ENCODE measurements at places on chromosomes 1 and 21.

DNA sequence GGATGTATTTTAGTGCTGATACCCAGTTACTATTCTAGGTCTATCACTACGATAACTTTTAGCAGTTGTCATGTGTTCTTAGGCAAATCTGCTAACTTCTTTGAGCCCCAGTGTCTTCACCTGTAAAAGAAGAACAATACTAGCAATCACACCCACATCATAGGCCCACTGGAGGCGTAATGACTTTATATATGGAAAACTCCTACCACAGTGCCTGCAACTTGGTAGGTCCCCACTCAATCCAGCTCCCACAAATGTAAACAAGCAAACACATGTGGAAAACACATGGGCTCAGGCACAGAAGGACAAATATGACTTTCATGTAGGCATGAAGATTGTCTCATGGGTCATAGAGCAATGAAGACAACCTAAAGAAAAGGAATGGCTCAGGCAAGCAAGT, 115.8 kb downstream of the TBX19 start:
- DNase-seq: no peak

DNA sequence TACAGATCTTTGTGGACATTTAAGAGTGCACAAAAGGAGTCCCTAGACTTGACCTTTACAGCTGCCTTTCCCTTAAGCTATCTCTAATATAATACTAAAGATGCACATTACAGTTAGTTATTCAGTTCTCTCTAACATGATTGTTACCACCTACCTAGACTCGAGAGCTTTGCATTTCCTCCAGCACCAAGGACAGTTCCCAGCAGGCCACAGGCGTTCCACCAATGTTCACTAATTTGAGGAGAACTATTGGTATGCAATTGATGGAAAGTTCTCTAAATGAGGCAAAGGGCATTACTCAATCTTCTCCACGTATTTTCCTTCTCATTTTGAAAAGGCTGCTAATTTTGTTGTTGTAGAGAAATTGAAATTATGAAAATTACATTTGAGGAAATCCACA, 5.4 kb upstream of the NTNG1 start:
- DNase-seq: peak; percentile 54

DNA sequence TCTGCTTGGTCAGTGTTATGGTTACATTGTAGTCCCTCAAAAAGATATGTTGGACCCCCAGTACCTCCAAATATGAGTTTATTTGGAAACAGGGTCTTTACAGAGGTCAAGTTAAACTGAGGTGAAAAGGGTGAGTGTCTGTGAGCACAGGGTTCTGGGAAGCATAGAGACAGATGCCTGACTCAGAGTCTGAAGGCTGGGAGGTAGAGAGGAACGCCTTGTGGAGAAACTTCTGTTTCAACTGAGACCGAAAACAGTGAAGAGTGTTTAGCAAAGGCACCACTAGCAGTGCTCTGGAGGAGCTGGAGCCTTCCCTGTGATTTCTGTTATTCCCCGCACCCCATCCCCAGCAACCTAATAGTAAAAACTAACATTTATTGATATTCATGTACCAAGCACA, 65.2 kb upstream of the LRRC8D start:
- DNase-seq: no peak

DNA sequence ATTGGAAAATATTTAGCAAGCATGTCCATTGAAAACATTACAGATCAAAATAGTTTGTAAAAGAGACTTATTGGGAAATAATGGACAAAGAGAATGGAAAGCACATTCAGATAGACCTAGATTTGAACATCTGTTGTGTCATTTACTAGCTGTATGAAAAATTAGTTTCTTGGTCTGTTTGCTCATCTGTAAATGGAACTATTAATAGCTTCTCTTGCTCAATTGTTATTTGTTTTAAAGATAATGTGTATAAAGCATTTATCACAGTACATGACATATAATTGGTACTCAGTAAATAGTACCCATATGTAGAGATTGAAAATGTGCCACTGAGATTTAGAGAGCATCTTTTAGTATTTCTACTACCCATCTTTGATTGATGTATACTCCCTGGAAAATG, 25.9 kb downstream of the RPAP2 start:
- DNase-seq: no peak

- no peak for DNase-seq
Measured at GRCh38 chr21:37206496-37206895, 60.6 kb downstream of the VPS26C start.

- DNase-seq: no peak
Measured at GRCh38 chr1:158801396-158801795, 20.4 kb upstream of the OR6N2 start.

- no peak for DNase-seq
Measured at GRCh38 chr1:218589487-218589886, 244.4 kb downstream of the TGFB2 start.

GRCh38 chr21:36092681-36093080, 22.9 kb downstream of the CBR1 start:
- no peak for DNase-seq

GRCh38 chr1:117037802-117038201, 22.3 kb upstream of the TTF2 start:
- DNase-seq: no peak

DNA sequence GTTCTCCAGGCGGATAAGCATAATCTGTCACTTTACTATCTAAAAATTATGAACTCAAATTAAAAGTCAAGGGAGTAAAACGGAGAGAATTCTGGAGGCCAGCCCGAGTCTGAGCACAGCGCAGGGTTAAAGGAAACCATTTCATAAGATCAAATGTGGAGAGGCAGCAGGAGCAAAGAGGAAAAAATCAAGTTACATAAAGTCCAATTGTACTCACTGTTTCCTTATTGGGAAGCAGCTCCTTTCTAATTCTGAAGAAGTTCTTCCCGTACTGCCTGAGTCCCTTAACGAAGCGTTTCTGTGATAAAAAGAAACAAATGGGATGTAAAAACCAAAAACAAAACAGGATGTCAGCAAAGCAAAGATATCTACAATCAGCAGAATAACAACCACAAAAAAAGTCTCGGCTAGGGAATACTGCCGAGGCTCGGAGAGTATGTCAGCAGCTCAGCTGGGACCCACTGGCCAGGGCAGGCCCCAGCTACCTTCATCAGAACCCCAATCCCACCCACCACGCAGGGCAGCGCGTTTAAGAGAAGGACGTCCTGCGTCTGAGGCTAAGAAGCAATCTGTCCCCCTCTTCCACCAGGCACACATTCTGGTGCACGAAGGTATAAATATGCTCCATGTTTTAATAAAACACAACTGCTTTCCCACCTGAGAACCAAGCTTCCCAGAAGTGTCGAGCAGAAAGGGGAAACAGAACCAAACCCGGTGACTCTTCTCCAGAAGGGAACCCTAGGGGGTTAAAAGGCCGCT, 104.8 kb downstream of the SLC45A1 start:
- no peak for DNase-seq

GRCh38 chr1:31791131-31791858, 24.5 kb downstream of the SPOCD1 start:
- DNase-seq: no peak

DNA sequence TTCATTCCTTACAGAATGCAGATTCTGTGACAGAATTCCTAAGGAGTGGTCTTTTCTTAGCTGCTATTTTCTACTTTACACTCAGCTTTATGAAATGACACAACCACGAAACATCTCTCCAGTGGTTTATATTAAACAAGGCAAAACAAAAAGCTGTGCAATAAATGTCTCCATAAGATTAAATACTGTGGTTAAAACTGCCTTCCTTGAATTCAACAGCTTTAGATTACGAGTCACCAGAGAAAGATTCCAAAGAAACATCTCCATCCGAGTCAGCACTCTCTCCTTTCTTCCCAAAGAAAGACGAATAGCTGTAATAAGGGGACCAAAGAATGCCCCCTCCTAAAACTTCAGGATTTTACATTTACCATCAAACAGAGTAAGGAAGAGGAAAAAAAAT, 4.6 kb upstream of the C1orf87 start:
- DNase-seq: no peak

DNA sequence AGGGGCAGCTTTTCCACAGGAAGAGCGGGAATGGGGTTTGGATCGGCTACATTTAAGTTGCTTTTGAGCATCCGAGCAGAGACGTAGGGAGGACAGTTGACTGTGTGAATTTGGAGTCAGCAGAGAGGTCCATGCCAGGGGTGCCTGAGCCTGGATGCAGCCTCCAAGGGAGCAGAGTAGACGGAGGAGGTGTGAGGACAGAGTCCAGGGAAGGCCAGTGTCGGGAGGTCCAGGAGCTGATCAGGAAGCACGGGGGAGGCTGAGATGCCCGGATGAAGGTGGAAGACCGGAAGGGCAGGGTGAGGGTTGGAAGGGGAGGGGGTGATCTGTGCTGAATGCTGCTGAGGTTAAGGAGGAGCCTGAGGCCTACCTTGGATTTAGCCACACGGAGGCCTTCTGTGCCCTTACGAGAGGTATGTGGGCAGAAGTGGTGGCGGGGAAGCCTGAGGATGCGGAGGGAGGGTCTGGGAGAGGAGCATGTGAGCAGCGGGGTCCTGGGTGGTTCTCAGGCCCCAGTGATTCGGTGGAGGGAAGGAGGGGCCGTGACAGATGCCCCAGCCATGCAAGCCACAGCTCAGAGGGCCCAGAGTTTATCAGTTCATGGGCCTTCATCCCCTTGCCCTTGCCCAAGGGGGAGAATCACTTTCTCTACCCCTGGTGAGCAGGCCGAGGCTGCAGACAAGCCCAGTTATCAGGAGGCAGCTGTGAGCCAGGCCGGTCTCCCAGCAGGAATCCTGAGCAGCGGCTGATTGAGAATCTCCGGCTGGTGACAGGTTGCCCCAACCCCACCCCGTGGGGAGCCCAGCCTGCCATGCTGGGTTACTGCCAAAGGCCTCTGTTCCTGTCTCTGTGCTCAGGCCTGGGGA, 54.0 kb upstream of the ACTL8 start:
- DNase-seq: no peak

GRCh38 chr1:91011726-91012125, 10.1 kb downstream of the ZNF644 start:
- DNase-seq: no peak

GRCh38 chr1:246338546-246338945, 168.5 kb downstream of the SMYD3 start:
- DNase-seq: no peak

DNA sequence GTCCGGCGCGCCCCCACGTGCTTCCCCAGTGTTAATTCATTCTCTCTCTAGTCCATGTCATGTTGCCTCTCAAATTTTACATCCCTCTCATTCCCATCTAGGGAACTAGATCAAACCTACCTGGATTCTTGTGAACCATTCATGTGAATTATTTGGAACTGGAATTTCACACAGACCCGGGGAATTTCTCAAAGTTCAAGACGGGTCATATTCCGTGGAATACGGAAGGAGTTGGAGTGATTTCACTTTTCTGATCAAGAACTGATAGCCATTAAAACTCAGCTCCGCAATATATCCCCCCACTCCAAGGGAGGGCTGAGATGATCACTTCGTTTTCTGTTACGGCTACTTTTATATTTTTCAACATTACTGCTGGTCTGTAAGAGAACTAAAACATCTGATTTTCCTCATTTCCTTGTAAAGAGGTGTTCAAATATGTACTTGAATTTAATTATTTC, 1.0 kb upstream of the ENO1 start:
- no peak for DNase-seq

DNA sequence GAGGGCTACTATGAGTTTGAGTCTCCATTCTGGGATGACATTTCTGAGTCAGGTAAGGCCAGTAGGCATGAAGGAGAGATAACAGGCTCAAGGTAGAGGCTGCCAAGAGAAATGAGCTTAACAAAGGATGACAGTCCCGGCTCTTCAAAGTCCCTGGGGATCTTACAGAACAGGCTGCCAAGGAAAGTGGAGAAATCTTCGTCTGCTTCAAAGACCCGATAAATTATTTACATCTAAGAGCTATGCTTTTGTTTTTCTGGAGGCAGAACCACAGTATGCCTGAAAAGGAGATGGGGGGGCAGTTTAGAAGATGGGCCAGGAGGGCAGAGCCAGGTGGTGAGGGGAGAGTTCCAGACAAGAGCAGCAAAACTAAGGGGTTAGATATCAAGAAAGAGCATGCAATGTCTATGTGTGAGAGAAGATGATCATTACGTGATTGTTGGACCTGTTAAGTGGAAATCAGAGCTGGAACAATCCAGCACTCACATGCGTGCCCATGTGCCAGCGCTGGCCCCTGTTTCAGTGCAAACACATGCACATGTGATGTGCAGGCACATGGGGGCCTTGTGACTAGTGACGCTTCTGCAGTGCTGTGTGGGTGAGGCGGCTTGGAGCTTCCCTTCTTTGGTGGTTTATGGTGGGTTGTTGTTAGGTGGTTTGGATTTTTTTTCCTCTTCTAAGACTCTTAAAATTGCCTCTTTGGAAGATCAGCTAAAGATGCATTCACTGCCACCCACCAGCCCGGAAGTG, 25.7 kb downstream of the CAMK1G start:
- no peak for DNase-seq

- DNase-seq: no peak
Measured at GRCh38 chr1:175599212-175599705, 144.1 kb downstream of the TNR start.

- no peak for DNase-seq
Measured at GRCh38 chr1:59714219-59714618, 100.5 kb upstream of the HOOK1 start.

- DNase-seq: peak; percentile 63
Measured at GRCh38 chr1:43530483-43531106, at the start of gene PTPRF. TSS of gene PTPRF (plus strand) at chr1:43530883. CDS start at chr1:43545076, 14,193 bp downstream.

GRCh38 chr1:33599516-33600115, 127.2 kb downstream of the ZSCAN20 start:
- no peak for DNase-seq

GRCh38 chr1:61264825-61265242, 182.5 kb downstream of the NFIA start:
- DNase-seq: no peak

DNA sequence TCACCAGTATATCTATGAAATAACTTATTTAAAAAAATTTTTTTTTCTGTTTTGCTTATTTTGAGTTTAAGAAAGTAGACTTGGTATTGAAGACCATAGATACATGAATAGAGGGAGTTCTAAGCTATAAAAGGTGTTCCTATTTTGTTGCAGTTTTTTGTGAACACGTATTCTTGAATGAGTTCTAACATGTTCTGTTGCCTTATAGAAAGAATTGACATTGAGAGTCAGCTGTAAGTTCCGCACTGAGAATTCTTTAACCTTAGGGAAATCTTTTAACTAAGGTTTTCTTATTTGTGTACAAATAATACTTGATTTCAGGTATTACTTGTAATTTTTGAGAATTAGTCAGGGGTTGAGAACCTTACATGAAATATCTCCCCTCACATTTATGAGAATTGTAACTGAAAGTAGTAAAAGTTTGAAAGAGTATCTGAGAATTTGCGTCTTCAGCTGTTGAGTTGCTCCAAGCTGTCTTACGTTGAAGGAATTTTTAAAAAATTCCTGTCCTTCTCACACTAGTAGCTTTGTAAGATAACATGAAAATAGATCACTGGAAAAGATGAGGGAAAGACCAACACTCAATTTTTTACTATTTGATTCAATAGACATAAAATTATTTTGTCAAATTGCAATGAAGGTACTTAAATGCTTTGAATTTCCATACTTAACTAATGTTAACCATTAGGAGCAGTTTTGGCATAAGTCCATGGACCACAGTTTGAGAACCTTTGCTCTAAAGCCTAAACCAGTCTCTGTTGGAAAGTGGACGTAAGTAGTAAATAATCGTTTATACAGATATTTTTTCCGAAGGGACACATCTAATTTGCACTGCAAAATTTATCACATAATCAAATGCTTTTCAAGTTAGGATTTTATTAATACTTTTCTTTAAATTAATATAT, 3.8 kb downstream of the DR1 start:
- no peak for DNase-seq

- DNase-seq: no peak
Measured at GRCh38 chr1:199221371-199222150, 582.7 kb downstream of the PTPRC start.

Data from LoVo (cell line).